ENCODE measurements at places on chromosomes 12 and 14.

- no peak for ATAC-seq
Measured at GRCh38 chr12:1226951-1227350, 235.9 kb downstream of the ERC1 start.

- ATAC-seq: no peak
Measured at GRCh38 chr12:120630104-120630892, 10.1 kb upstream of the CABP1 start.

GRCh38 chr12:111998015-111998414 lies 14.9 kb downstream of the TMEM116 start:
- no peak for ATAC-seq

GRCh38 chr12:15928346-15928745 lies 17.2 kb downstream of the DERA start:
- ATAC-seq: no peak

DNA sequence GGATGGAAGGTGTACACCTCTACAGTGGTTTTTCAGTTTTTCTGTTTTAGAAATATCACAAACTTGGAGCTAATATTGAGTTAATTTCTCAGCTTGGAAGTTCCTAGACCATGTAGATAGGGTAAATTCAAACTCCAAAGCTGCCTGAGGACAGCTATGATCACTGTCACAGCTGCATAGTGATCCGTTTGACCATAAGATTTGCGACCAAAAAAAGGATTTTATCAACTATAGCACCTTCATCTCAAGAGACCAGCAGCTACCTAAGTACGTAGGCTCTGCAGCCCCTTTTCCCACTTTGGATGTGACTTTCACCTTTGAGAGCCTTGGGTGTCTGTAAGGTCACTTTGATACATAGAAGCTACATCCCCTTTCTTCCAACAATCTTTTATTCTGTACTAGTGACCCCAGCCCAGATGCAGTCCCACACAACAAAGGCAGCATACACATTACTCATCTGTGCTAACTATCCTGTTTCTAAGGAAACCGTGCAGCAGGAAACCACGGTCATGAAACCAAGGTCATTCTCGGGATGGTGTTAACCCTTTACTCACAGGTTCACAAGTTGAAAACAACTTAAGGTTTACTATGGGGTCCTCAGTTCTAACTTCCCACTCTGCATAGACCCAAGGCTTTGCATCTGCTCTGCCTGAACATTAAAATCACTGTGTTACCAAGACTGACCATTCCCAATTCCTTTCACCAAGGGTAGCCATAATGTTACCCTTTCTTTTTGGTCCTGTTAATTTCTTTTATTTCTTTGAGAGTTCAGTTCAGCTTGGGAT lies 75.4 kb downstream of the IFT81 start:
- no peak for ATAC-seq

- no peak for ATAC-seq
Measured at GRCh38 chr12:124592481-124593160, 25.2 kb upstream of the NCOR2 start.

DNA sequence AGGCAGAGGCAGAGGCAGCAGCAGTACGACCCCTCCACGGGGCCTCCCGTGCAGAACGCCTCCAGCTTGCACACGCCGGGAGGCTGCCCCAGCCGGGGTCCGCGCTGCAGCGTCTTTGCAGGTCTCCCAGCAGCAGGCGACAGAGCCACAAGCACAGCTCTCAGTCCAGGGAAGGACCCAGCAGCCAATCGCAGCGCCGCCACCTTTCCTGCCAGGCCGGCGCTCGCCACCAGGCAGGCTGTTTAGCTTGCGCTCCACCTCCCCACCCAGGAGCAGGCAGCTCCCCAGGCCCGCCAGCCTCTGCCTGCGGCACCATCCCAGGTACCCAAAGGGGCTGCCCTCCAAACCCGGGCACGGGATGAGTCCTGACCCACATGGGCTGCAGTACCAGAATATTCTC lies 25.2 kb downstream of the DDX51 start:
- no peak for ATAC-seq

DNA sequence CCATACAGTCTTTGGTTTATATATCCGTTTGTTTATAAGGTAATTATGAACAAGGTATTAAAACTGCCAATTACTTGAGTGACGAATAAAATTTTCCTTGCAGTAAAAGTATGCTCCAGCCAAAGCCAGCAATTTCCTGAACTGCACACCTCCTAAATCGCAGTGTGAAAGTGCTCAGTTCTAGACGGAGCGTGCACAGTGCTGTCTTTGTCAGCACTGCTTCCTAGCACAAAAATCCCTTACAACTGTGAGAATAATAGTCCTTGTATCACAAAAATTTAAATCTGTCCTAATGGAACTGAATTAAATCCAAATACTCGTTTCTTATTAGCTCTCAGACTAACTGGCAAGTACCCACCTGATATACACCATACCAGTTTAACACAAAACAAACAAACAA lies 26.3 kb downstream of the LRIG3 start:
- ATAC-seq: no peak

GRCh38 chr12:125255935-125256633 lies 190.8 kb downstream of the AACS start:
- ATAC-seq: no peak

DNA sequence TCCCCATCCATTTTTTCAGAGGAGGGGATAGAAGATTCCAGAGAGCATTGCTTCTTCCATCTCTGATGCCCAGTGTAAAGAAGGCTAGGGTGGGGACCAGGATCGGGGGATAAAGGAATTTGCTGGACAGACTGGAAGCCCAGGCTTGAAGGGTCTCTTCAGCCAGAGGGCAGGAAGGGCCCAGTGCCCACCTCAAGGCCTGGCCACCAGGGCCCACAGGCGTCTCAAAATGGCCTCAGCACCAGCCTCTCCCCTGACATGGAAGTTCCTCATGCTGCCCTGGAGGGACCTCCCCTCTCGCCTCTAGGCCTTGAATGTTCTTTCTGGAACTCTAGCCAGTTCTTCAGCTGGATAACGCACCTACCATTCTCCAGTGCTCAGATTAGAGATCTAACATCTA lies 2.8 kb downstream of the RPS6KL1 start:
- ATAC-seq: no peak

DNA sequence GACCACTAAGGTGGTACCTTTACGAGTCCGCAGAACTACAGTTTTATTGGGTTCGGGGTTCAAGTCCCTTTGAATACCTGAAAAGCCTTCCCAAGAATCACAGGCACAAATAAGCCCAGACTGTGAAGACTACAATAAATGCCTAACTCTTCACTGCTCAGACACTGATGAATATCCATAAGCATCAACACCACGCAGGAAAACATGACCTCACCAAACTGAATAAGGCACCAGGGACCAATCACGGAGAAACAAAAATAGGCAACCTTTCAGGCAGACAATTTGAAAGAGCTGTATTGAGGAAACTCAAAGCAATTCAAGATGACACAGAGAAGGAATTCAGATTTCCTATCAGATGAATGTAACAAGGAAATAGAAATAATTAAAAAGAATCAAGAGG lies 24.2 kb upstream of the P2RX7 start:
- no peak for ATAC-seq

GRCh38 chr12:52724384-52724783 lies 21.1 kb upstream of the KRT77 start:
- no peak for ATAC-seq

All from gastroesophageal sphincter (tissue), 4 donors.